Amniotic stem cell (primary cell): ENCODE measurements at places on chromosomes 5 and 9.
A peak's percentile ranks its signal among the peaks of the same experiment; 100 is the strongest.

GRCh38 chr9:132857616-132858342 lies 20.3 kb downstream of the AK8 start:
- DNase-seq, result no peak

DNA sequence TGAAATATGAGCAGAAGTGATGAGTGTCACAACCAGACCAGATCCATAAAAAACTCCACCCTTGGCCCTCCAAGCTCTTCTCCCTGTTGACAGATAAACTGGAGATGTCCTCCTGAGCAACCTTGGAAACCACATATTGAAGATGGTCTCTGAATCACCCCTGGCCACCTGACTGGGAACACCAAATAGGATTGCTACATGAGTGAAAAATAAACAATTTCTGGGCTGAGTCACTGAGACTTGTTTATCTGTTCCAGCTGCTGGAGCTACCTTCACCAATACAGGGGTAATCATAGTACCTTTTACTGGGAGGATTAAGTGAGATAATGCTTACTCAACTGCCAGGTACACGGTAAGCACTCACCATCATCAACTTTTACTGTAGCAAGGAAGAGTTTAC lies 53.3 kb downstream of the PCA3 start:
- DNase-seq, result no peak

GRCh38 chr5:95086927-95087815 lies 197.7 kb downstream of the MCTP1 start:
- no peak for DNase-seq

GRCh38 chr9:118236625-118237024 lies 532.4 kb downstream of the TLR4 start:
- DNase-seq, result no peak

- no peak for DNase-seq
These were observed 26.2 kb upstream of the RAB14 start for GRCh38 chr9:121227862-121228261.

- no peak for DNase-seq
These were observed 23.8 kb downstream of the EXOC3 start for GRCh38 chr5:466661-467310.

- no peak for DNase-seq
These were observed 5.6 kb downstream of the ZNF462 start for GRCh38 chr9:106868565-106868964.

DNA sequence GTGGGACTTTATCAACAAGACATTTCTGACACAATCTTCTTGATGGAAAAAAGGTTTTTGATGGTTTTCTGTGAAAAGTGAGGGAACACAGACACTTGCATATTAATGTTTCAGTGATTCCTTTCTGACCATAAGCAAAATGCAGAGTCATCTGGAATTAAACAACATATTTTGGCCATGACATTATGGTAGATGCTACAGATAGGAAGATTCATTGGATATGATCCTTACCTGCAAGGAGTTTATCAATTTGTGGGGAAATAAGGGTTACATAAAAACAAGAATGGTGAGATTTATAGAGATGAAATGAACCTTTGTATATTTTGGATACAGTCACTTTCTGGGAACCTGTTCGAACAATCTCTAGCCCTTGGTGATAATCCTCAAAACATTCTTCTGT lies 155.3 kb upstream of the GNA14 start:
- no peak for DNase-seq

GRCh38 chr5:68261569-68262065 lies 46.1 kb downstream of the PIK3R1 start:
- no peak for DNase-seq

DNA sequence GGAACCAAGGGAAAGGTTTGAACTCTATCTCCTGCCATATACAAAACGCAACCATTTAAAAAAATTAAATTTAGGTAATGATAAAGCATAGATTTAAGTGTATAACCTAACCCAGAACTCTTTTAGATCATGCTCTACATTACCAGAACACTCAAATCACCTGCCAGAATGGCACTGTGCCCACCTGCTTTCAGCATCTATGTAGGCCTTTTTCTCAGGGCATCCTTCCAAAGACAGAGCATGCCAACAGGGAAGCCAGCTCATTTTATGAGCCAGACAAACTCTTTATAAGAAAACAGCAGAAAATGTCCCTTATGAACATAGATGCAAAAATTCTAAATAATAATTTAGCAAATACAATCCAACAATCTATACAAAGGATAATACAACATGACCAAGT lies 47.9 kb upstream of the SMAD5 start:
- no peak for DNase-seq

DNA sequence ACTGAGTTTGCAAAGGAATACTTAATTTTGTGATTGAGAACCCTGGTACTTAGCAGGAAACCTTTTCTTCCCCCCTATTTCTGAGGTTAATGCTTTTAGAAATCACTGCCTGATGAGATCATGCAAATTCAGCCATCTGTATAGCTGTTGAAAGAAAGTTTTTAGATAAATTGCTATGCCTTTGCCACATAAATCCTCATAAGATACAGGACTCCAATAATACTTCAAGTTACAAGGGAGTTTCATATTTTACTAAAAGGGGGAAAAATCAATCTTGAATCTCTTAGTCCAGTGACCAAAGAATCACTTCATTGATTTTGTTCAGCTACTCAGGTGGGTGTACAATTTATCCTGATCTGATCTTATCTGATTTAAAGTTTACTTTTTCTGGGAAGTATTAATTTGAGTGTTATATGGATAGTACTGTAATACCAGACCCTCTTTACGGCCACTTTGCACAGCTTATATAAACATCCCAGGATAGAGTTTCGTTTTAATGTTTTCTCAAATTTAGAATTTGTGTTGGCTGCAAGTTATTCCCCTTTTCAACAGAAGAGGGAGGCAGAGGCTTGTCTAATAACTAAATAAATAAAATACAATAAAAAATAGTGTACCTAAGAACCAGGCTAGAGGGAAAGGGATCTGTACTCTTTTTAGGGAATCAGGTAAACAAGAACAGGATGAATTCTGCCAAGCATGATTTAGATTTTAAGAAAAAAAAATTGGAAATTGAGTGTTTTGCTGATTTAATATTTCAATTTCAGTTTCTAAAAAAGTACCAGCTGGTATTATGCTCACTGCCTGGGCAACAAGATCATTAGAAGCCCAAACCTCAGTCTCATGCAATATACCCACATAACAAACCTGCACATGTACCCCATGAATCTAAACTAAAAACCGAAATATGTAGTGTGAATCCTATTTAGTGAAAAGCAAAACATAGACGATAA lies 69.1 kb downstream of the PSAT1 start:
- no peak for DNase-seq

GRCh38 chr9:11192993-11193392 lies 580.2 kb upstream of the PTPRD start:
- no peak for DNase-seq

DNA sequence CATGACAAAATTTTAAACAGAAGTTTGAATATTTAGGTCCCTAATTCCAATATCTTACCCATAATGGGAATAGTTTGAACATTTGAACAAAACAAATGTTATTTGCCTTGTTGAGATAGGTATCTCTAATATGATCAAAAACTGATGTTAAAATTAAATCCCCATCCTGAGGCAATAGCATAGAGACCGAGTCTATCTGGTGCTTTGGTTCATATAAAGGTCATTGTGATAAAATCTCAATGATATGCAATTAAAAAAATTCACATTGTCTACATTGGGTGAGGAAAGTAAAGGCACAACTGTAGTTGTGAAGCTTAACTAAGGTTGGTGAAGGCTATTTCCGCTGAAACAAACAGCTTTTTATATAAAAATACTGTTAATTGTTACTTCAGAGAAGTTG lies 318.3 kb downstream of the CAAP1 start:
- DNase-seq, result no peak

- DNase-seq, result no peak
These were observed 8.6 kb downstream of the SUSD1 start for GRCh38 chr9:112166176-112167140.

DNA sequence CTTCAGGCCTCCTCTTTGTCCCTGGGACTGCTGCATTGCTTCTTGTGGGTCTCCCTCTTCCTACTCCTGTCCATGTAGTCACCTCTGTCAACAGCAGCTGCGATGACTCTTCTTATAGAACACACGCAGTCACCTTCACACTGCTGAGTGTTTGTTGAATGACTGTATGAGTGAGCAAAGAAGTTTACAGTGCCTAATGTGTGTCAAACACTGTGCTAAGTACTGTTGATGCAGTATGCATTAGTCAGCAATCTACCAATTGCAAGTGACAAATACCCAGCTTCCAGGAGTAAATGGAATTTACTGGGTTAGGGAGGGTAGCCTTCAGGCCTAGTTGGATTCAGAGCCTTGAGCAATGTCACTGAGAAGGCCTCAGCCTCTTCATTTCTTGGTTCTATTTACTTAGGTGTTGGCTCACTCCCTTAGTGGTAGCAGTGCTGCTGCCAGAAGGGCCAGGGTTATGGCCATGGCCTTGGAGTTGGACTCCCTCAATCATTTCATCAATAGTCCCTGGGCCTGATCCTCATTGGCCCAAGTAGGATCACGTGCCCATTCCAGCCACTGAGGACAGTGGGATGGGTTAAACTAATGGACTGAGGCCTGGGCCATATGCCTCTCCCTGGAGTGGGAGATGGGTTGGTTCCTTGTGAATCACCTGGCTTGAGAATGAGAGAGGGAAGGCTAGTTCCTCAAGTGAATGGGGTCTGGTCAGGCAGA lies 93.5 kb downstream of the RGS3 start:
- DNase-seq, result no peak

GRCh38 chr5:61667525-61668218 lies 335.6 kb downstream of the ZSWIM6 start:
- DNase-seq, result no peak

GRCh38 chr5:58787987-58788386 lies 205.1 kb downstream of the RAB3C start:
- DNase-seq, result no peak

GRCh38 chr5:149172261-149172660 lies 31.0 kb downstream of the ABLIM3 start:
- peak; percentile 60 for DNase-seq

- no peak for DNase-seq
These were observed 23.4 kb downstream of the WWC1 start for GRCh38 chr5:168314735-168315411.

GRCh38 chr5:172175263-172175719 lies 12.7 kb downstream of the STK10 start:
- DNase-seq, result no peak

DNA sequence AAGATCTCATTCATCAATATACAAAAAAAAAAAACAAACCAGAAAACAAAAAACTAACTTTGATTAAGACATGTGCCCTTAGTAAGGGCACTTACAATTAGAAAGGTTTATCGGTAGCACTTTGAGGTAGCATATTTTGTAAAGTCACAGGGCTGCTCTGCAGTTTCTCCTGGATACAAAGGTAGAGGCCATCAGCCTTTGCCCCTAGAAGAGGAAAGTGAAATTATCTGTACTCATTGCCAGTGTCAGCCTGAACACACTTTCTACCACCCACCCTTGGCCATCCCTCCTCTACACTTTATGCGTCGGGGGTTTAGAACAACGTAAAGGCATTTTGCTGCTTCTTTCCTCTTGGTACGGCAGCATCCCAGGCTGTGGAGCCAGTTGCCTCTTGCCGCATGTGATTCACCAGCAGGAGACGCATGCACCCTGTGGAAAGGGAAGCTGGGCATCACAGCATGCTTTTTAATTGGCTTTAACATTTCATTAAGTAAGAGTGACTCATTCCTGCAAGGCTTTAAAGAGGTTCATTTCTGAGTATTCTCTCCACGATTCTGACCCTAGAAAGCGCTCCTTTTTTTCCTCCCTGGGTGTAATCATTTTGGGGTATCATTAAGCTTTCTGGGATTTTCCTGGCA lies 84.6 kb downstream of the CEMIP2 start:
- peak; percentile 20 for DNase-seq

DNA sequence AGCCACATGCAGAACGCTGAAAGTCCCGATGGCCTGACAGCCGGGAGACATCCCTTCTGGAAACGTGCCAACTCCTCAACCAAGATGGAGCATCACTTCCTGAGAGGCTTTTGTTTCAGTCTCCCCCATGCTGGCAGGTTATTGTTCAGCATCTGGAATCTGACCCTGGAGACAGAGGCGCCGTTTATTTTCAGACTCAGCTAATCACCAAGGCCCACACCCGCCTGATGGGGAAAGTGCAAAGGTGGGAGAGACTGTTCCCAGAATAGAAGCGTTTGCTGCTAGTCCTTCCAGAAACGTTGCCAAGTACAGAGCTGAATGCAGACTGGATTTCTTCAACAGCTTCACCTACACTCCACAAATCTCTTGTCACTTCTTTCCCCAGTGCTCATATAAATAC lies 41.8 kb upstream of the S1PR3 start:
- DNase-seq, result no peak

DNA sequence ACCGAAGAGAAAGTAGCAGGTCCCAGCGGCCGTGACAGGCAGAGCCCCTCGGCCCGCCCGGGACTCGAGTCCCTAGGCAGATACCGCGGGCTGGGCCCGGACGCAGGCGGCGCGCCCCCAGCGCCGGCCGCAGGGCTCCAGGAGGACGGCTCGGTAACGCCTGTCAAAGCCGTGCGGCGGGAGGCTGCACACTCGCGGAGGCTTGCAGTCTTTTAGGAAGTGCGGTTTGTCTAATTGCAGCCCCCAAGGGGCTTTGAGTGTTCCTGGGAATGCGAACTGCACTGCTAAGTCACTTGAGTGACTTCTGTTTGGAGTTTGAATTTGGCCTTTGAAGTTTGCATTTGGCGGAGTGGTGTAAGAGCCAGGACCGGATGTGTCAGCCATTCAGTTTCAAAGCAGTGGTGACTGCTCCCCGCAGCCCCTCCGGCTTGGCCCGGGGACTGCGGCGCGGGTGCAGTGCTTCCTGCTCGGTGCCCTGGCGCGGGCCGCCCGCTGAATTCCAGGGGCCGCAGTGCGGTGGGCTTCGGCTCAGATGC lies 1.3 kb downstream of the MAP3K1 start:
- DNase-seq, result peak; percentile 17

DNA sequence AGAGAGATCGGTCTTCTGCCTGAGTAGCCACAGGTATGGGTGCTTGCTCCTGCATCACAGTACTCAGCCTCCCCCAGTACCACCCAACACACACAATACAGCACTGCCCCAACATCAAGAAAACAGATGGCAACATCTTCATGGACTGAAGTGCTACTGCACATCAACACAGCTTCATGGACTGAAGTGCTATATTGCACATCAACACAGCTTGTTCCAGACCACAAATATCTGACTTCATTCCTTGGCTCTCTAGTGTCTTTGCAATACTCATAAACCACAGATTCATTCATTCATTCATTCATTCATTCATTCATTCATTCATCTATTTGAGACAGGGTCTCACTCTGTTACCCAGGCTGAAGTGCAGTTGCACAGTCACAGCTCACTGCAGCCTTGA lies 31.1 kb upstream of the PCA3 start:
- no peak for DNase-seq

DNA sequence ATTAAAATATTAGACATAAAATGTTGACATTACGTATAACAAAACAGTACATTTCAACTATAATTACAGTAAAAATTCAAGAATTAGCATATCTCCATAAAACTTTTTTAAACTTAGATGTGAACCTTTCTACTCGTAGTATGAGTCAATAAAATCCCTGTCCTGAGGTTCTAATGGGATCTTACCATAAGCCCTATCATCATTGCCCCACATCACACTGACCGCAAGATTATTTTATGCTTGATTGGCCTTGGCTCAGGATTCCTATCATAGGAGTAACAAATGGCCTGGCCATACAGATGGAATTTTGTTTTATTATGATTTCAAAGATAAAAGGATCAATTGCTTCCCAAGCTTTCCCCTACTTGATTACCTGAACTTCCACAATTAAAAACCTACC lies 238.3 kb downstream of the MEF2C start:
- DNase-seq, result no peak

- no peak for DNase-seq
These were observed 45.3 kb downstream of the ICE1 start for GRCh38 chr5:5467737-5468136.
